ENCODE measurements at places on chromosomes 4 and X.

GRCh38 chr4:14111730-14112181 lies 484.2 kb upstream of the BOD1L1 start:
- DNase-seq: no peak

GRCh38 chr4:139403462-139403861 lies 50.5 kb upstream of the RAB33B start:
- no peak for DNase-seq

- DNase-seq: no peak
These were observed 330.5 kb downstream of the HNRNPD start for GRCh38 chr4:82043081-82043808.

DNA sequence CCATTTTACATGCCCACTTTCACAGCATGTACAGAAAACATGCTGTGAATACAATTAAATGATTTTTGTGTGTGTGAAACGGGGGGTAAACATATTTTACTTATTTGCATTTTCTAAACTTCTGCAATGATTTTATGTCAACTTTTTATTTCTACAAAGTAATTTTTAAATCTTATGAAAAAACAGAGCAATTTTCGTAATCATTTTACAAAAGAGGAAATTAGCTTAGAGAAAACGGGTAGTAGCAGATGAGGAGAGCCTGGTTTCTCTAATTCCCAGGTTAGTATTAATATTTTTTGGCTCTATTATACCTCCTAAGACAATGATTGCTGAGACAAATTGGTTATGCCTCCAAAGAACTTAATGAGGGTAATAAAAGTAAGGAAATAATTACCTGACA lies 3.2 kb downstream of the TKTL2 start:
- DNase-seq: no peak

- no peak for DNase-seq
These were observed 2.1 kb upstream of the PDE6B start for GRCh38 chr4:622996-623913.

DNA sequence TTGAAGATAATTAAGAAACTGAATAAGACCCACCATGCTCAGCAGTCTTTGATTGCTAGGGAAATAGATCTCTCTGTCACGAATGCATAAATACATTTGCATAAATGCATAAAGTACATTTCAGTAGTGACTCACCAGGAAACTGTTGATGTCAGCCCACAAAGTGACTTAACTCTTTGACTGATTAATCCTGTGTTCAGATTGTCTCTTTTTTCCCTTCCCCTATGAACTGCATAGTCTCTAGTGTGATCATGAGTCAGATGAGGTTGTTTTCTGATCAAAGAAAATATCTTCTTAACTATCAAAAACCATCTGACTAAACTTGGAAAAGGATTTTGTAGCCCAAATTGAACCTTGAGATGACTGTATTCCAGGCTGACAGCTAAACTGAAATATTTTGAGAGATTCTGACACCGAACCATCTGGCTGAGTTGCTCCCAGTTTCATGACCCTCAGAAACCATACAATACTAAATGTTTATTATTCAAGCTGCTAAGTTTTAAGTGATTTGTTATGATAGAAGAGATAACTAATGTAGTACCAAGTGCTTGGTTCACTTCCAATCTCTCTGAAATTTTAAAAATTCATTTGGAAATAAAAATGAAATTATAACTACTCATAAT lies 1381.5 kb upstream of the AGA start:
- DNase-seq: no peak

- no peak for DNase-seq
These were observed 732.7 kb upstream of the POU3F4 start for GRCh38 chrX:82775426-82775825.

DNA sequence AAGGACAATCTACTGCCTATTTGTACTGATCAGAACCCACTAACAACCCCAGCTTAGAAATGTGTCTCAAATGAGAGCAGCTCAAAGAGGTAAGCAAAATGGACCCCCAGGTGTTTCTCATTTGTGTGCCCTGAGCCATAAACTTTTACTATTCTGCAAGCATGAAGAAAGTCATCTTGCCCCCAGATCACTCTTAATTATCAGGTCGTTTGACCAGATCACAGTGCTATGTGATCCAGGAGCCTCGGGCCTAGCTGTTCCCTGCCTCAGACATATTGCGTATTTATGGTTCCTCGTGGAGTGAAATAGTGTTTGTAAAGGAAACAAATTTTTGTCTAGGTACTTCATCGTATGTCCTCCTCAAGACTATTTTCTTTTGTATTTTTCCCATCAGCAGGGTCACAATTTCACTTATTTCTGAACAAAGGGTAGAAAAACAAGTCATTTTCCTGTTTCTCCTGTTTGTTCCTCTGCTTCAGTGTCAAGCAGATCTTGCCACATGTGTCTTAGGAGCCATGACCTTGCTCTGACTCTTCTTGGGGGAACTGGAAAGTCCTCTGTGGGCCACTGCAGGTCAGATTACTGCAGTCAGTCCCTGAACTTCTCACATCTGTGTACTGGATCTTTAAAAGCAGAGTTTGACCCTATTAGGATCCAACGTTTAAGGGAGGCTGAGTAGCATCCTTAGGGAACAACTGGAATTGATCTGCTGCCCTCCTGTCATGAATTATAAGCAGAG lies 194.9 kb downstream of the PALLD start:
- no peak for DNase-seq

DNA sequence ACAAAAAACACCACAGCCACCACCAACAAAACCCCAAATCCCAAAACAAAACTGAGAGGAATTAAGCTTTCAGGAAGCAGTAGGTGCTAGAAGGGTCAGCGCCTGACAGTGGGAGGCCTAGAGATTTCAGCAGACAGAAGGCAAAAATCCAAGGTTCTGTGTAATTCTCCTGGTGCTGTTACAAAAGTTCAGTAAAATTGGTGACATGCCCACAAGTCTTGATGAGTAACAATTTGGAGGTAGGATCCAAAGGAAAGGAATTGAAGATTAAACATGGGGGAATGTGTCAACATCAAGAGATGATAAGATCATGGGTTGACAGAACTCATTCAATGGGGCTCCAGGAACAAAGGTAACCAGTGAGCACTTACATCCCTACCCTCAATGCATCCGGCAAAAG lies 653.8 kb upstream of the CPEB2 start:
- DNase-seq: no peak

GRCh38 chr4:146098978-146099377 lies 76.5 kb upstream of the LSM6 start:
- DNase-seq: no peak

- DNase-seq: no peak
These were observed 108.1 kb downstream of the ATG4A start for GRCh38 chrX:108199691-108200090.

DNA sequence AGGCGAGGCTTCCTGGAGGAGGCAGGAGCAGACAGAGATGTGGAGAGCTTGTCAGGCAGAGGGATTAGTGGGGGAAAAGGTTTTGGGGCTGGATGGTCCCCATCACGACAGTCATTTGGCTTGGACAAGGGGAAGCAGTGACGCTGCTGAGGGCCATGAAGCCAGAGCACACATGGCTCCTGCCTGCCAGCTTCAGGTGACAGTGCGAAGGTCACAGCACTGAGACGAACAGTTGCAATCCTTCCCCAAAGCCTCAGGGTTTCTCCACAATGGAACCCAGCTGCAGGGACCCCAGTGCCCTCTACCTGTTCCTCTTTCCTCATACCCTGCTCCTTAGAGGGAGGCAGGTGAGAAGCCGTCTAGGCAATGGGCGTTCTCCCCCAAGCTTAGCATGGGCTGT lies 110.3 kb downstream of the DRD5 start:
- no peak for DNase-seq

DNA sequence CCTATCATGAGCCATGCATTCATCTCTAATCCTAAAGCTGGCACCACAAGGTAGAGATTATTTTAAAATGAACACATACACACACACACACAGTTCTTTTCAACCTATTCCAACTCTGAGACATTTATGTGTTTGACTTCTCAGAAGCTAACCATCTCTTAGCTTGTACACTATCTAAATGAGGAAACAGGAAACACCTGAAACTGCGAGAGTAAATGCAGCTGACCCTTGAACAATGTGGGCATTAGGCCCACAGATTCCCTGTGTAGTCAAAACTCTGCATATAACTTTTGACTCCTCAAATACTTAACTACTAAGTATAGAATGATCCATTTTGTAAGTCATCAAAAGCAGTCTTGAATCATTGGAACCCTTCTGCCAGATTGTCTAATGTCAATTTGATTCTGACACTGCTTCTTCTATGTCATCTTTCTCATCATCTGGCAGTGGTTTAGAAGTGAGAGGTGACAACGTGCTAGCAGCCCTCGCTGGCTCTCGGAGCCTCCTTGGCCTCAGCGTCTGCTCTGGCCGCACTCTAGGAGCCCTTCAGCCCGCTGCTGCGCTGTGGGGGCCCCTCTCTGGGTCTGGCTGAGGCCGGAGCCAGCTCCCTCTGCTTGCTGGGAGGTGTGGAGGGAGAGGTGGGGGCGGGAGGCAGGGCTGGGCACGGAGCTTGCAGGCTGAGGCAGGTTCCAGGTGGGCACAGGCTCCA lies 21.4 kb upstream of the IL15 start:
- no peak for DNase-seq

GRCh38 chr4:28723371-28723770 lies 1862.7 kb downstream of the STIM2 start:
- no peak for DNase-seq

DNA sequence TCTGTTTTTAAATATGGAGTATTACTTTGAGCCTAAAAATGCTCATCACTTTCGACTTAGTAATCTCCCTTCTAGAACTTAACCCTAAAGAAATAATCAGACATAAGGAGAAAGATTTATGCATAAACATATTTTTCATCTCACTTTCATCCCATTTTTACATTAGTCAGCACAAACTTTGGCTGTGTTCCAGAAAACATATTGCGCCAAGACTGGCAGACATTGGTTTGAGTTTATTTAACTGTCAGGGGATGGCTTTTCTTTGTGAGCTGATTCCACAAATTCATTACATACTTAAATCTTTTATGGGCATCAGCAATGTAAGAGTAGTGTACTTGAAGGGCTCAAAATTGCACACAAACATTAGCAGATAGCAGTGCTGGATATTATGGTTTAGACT lies 23.7 kb downstream of the MAOA start:
- DNase-seq: no peak

DNA sequence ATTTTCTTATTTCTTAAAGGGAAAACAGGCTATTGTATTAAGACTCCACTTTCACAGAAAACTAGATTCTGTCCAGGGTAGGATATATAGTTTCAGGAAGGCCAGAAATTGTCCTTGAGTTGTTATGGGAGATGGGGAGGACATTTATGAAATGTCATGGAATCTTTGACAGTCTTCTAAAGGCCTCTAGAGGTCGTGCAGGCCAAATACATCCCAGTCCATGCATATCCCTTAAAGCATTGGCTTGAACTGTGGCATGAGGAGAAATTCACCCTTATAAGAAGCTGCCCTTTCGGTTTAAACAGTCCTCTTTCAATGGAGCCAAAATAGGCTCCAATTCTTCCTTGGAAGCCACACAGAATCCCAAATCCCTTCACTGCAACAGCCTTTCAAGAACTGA lies 183.6 kb upstream of the NOCT start:
- no peak for DNase-seq

GRCh38 chr4:153684182-153684970 lies at the start of gene TLR2:
TSS of gene TLR2 (plus strand) at chr4:153684280. CDS start at chr4:153702908, 18,628 bp downstream.
- DNase-seq: peak; percentile 27

DNA sequence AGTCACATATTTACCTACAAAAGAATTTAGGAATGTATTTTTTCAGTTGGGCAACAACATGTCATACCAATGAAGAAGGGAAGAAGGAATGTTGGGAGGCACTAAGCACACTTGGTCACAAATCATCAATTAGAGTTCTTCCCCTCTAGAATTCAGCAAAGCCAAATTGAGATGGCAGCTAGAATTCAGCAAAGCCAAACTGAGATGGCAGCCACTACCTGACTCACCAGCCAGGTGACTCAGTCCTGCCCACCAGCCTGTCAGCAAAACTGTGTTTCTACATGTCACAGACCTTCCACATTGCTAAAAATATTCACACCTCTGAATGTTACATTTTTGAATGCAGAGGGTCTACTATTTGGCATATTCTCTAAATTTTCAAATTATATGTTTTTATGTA lies 63.2 kb upstream of the NOCT start:
- no peak for DNase-seq

GRCh38 chr4:110014233-110014632 lies 101.5 kb downstream of the EGF start:
- DNase-seq: no peak

DNA sequence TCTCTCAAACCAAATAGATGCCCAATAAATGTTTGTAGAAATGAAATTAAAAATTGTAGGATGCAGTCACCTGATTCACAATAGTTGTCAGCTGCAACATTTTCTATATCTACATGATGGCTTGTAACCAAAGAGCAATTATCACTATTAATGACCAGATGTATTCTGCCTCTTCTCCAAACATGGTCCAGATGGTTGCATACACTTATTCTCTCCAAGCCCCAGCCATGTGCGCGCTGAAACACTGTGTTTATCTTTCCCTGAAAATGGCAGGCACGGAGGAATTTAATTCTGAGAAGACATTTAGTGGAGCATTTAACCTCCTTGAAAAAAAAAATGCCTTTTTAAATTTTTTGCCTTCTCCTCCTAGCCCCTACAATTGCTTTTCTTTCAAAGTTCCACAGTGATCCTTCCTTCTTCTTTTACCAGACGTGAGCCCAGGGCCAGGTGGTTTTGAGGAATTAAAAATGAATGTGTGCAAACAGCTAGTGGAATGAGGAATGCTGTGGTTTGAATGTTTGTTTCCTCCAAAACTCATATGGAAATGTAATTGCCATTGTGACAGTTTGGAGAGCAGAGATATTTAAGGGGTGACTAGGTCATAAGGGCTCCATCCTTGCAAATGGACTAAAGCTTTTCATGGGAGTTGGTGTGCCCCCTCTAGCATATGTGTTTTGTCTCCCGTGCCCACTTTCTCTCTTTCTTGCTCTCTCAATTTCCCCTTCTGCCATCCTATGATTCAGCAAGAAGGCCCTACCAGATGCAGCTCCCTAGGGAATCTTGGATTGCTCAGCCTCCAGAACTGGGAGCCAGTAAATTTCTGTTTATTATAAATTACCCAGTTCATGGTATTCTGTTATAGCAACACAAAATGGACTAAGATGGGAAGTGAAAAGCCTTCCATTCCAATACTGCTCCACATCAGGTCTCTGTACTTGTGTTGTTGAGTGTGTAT lies 136.0 kb downstream of the GABRB1 start:
- DNase-seq: no peak

DNA sequence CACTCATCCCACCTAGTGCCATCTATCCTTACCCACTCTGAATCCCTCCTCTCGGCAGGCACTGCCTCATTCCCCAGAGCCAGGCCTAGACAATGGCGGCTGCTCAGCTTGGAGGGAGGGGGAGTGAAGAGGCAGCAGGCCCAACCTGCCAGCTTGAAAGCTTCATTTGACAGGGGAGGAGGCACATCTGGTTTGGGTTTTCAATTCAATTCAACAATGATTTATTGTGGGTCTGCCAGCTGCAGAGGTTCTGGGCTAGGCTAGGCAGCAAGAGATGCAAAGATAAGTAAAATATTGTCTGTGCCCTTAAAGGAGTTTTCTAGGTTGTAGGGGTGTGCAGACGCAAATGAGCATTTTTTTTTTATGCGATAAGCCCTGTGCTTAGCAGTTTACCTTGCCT lies 58.5 kb downstream of the RTL9 start:
- no peak for DNase-seq

- no peak for DNase-seq
These were observed 19.6 kb upstream of the CA5B start for GRCh38 chrX:15718283-15718970.

GRCh38 chr4:51930557-51930956 lies 87.6 kb downstream of the DCUN1D4 start:
- DNase-seq: no peak

GRCh38 chrX:150200820-150201287 lies 162.3 kb upstream of the MAMLD1 start:
- DNase-seq: no peak

- DNase-seq: no peak
These were observed 89.8 kb upstream of the PRKG2 start for GRCh38 chr4:81304871-81305270.

- no peak for DNase-seq
These were observed at the start of gene STARD8 for GRCh38 chrX:68647156-68647957. TSS of gene STARD8 (plus strand) at chrX:68647666. CDS start at chrX:68647883, 217 bp downstream.
